ENCODE measurements at places on chromosomes 4 and X.

- no peak for DNase-seq
Measured at GRCh38 chrX:56505866-56506265, 57.6 kb upstream of the UBQLN2 start.

GRCh38 chr4:144090744-144091143, 49.8 kb downstream of the GYPA start:
- no peak for DNase-seq

GRCh38 chrX:15675490-15675921, 10.9 kb upstream of the CLTRN start:
- DNase-seq: peak; percentile 72

DNA sequence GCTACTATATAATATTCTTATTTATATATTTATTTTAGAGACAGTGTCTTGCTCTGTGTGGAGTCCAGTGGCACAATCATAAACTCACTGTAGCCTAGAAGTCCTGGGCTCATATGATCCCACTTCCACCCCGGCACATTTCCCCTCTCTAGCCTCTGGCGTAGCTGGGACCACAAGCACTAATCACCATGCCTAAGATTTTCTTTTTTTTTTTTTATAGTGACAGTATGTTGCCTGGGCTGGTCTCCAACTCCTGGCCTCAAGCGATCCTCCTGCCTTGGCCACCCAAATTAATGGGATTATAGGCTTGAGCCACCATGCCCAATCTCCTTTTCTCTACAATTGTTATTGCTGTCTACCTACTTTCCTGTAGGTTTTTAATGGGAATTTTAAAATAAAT, 74.1 kb upstream of the BMP3 start:
- DNase-seq: no peak

GRCh38 chr4:183821076-183821853, 83.8 kb upstream of the STOX2 start:
- no peak for DNase-seq

- no peak for DNase-seq
Measured at GRCh38 chrX:30270639-30271038, 23.7 kb downstream of the MAGEB1 start.

GRCh38 chr4:167715176-167715575, 377.2 kb upstream of the ANXA10 start:
- DNase-seq: no peak

All from activated CD4-positive, alpha-beta T cell treated with anti-CD3 and anti-CD28 coated beads for 1 hour (primary cell).